Activated T-cell treated with anti-CD3 and anti-CD28 coated beads for 1 hour (primary cell): ENCODE measurements at places on chromosomes 6 and 20.

GRCh38 chr6:50861692-50862091, 43.0 kb downstream of the TFAP2B start:
- no peak for DNase-seq

DNA sequence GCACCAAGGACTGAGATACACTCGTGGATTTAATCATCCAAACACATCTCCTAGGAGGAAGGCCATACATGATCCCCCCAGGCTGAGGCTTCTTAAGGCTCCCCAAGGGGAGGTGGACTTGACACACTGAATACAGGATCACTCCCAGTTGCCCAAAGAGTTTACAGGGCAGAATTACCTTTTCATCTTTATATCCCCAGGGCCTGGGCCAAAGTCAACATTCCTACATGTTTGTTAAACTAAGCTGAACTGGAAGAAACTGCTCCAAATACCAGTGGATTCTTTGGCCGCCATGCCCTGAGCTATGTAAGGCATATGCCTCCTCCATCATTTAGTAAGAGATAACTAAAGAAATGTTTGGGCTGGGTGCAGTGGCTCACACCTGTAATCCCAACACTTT, 22.2 kb upstream of the SERPINB1 start:
- DNase-seq: no peak

GRCh38 chr6:108254433-108255410, 6.1 kb downstream of the SNX3 start:
- DNase-seq: no peak

DNA sequence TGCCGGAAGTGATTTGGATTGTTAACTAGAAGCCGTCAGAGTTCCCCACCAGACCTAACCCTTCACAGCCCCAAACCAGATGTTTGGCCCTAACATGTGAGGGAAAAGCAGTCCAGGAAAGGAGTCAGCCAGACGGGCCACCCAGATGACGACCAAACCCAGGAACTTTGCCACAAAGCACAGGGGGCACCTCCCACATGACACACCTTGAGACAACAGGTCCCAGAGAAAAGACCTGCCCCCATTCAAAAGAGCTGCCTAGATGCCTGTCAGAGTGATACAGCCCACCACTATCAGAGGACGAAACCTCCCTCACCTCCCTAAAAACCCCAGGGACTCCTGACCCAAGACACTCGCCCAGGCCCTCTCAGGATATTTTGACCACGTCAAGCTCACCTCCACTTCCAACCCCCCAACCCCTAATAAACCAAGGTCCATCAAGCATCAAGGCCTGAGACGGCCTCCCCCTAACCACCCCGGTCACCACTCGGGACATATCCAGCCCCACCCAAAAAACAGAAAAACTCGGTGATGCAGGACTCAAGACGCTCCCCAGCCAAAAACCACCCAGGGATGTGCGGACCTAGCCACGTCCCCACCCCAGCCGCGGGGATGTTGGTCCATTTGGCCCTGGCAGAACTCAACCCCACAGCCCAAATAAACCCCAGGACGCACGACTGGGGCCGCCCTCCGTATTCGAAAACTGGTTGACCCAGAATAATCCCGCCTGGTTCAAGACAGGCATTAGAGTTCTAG, 662 bp downstream of the ZNF343 start:
- no peak for DNase-seq

- DNase-seq: no peak
Observed at GRCh38 chr20:49415005-49415667, 67.3 kb downstream of the KCNB1 start.

DNA sequence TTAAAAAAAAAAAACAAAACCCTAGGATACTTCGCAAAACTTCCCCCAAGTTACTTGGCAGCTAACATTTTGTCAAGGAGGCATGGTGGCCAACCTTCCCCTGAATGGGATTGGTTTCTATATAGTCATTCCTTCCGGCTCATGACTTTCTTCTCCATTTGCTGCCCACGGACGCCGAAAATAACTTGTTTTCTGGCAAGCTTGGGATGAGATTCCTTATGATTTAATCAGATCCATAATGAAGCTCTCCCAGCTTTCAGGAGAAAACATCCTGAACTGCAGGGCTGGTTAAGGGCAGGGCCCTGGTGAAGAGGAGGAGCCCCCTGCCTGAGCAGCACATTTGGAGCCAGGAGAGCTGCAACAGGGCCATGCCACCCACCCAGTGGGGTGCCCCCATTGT, 49.9 kb downstream of the PPP1R16B start:
- DNase-seq: no peak

DNA sequence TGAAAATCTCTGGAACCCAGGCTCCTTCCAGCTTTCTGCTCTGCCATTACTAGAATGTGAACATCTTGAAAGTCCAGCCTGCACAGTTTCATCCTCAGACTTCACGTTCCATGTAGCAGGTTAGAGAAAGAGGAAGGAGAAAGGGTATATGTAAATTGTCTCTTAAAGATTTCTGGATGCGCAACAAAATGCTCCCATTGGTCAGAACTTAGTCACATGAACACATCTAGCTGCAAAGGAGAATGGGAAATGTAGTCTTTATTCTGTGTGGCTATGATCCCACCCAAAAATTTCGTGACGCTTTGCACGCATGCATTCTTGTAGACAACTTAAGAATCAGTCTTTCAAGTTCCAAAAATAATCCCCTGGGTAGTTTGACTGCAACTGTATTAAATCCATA, 46.4 kb upstream of the CHD6 start:
- DNase-seq: no peak

DNA sequence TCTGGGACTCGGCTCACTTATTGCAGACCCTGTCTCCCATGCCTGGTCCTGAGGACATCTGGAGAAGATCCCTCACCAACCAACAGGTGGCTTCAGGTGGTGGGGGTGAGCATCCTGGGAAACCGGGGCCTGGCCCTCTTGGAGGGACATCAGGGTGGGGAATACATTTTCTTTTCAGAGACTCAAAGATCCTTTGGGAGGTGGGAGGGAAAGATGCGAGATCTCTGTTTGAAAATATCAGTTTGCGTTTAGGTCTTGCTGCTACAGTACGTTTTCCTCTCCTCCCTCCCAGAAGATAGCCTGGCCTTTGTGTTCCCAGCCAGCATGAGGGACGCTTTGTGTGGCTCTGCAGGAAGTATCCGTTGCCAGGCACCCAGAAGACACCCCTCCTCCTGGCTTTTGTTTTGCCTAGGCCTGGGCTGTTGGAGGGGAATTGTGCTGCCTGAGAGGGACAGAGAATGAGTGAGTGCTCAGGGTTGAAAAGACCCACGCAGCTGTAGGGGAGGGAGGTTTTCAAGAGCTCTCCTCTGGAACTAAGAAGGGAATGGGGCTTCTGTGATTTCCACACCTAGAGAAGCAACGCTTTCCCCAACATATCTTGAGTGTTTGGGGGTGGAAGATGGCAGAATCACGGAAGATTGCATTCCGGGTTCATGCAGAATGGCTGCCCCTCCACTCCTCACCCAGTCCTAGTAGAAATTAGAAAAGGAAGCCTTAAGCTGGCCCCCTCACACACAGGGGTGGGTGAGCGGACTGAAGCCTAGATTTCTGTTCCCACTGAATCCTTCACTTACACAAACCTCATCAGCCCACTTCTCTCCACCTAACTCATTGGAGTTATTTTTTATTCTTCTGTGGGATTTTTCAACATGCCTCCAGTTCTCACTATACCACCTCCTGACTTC, 22.0 kb upstream of the SLC2A12 start:
- no peak for DNase-seq

GRCh38 chr6:157238346-157238745, 85.0 kb downstream of the TMEM242 start:
- DNase-seq: no peak

- DNase-seq: no peak
Observed at GRCh38 chr6:141783585-141783984, 349.1 kb upstream of the GJE1 start.

GRCh38 chr6:137919837-137920730, 53.0 kb downstream of the TNFAIP3 start:
- no peak for DNase-seq

DNA sequence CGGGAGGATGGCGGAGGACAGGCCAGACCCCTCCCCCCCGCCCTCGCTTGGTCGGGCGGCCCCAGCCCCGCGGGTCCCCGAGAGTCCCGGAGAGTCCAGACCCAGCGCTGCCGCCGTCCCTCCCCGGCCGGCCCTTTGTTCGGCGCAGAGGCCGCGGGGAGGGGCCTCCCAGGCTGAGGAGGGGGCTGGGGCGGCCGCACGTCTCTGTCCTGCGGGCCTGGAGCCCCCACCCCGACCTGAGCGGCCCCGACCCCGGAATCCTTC, 806 bp downstream of the KCNQ2 start:
- DNase-seq: no peak

GRCh38 chr6:2353412-2354137, 108.2 kb upstream of the GMDS start:
- peak; percentile 32 for DNase-seq

GRCh38 chr20:38748861-38749149, 545 bp downstream of the ACTR5 start:
- peak; percentile 40 for DNase-seq

DNA sequence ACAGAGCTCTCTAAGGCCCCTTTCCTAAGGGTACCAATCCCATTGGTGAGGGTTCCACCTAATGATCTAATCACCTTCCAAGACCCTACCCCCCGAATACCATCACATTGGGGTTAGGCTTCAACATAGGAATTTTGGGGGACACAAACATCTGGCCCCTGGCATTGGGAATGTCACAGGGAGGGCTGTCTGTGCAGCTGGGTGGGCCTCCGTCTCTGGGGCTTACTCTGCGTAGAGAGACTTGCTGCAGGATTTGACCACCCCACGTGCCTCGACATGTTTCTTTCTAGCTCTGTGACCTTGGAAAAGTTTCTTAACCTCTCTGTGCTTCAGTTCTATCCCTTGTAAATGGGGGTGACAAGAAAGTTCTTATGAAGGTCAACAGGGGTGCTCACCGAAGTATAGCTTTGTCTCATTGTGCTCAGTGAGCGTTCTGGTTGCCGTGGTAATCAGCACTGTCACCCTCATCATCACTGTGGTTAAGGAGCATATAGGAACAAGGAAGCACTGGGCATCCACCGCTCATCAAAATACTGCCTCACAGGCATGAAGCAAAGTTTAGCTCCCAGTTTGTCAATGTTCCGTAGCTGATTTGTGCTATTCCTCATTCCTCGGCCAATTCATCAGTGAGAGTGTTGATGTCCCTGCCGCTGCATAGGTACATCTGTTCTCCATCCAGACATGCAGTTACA, 152.8 kb downstream of the SYCP2 start:
- DNase-seq: no peak

DNA sequence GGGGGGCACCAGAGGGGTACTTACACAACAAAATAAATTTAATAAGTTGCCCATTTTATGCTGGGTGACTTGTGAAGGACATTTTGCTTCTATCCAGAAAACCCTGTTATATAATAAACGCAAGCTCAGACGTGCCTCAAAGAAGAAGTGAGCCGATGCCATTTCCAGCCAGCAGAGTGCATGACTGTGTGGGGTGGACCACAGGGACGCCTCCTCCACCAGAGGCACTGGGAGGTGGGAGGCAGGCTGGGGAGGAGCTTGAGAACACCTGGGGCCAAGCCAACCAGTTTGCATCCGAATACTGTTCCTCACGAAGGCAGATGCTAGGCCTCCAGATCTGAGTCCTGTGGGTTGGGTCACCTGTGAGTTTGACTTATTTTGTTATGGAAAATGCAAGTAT, 363.8 kb downstream of the RNGTT start:
- DNase-seq: no peak

- DNase-seq: no peak
Observed at GRCh38 chr6:2209226-2209809, 36.1 kb downstream of the GMDS start.

DNA sequence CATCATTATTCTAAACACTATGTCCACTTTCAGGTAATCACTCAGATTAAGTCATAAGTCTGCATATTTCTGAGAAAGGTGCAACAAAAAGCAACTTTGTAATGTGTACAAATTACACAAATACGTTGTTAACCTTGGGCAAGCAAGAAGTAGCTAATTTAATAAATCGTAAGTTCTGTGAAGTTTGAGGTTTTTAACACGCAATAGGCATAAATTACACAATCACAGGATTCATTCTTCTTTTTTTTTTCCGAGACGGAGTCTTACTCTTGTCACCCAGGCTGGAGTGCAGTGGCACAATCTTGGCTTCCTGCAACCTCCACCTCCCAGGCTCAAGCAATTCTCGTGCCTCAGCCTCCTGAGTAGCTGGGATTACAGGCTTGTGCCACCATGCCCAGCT, 57.2 kb upstream of the F13A1 start:
- DNase-seq: no peak

- DNase-seq: no peak
Observed at GRCh38 chr6:408599-409102, 17.1 kb downstream of the IRF4 start.

DNA sequence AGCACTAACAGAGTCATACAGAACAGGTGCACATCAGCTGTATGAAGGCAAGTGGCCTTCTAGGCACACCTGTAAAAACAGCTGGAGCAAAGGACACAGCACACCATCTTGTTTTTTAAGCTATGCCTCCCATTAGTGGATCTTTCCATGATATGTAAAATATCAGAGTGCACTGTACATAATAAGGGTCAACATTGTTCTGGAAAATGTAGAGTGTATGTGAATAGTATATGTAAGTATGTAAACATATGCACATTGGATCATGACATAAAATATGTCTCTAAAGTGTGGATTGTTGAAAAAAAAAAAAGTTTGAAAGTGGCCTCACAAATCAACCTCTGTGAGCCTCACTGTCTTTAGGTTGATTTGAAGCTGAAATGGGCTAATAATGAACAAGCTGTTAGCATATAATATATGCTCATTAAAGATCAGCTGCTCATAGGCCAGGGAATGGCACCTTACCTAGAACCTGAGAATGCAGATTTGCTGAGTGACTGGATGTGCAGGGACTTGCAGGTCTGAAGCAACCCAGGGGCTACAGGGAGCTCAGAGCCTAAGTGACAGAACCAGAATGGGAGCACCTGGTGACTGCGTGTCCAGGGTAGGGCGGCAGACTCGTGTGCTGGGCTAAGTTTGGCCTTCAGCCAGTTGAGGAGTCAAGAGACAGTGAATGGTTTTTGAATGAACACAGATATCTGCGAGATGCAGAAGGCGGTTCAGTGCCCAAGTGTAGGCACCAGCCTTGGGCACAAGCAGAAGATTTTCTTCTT, 198.6 kb downstream of the TMEM242 start:
- no peak for DNase-seq

GRCh38 chr6:68834551-68834950, 199.5 kb downstream of the ADGRB3 start:
- no peak for DNase-seq

GRCh38 chr6:90045535-90045934, 151.3 kb downstream of the GJA10 start:
- no peak for DNase-seq

DNA sequence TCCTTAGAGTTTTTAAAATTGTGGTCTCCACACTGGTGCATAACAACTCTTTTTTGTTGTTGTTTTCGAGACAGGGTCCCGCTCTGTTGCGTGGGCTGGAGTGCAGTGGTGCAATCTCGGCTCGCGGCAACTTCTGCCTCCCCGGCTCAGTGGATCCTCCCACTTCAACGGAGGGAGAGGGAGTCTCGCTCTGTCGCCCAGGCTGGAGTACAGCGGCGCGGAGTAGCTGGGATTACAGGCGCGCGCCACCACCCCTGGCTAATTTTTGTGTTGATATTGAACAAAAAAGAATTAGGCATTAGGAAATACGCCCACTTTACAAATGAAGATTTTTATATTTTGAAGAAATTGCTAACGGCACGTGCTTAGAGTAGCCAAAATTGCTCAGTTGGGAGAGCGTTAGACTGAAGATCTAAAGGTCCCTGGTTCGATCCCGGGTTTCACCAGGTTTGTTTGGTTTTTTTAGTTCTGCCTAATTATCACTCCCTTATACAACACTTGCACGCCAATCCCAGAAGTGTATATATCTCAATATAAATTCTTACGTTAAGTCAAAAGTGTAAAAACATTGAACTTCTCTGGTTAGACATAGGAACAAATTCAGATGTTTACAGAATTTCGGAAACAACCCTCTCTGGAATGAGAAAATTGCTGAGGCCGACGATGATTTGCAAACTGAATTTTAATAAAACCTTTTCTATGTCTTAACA, 159.6 kb downstream of the TRIM27 start:
- no peak for DNase-seq
